ENCODE measurements at places on chromosomes 4 and X.

DNA sequence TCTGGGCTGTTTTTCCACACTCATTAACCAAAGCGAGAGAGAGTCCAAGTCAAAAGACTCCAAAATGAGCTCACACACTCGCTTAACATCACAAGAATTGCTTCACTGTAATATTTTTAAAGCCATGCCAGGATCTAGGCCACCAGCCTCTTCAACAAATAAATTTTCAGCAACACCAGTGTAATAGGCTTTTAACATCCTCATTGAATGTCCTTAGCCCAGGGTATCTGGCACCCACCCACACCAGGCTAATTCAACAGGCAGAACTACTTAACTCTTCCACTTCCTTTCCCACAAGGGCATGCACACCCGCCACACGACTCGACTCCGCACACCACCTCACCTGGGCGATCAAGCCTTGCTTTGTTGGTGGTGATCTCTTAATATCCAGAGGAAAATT is 34.2 kb downstream of the FAT1 start:
- DNase-seq, result no peak

DNA sequence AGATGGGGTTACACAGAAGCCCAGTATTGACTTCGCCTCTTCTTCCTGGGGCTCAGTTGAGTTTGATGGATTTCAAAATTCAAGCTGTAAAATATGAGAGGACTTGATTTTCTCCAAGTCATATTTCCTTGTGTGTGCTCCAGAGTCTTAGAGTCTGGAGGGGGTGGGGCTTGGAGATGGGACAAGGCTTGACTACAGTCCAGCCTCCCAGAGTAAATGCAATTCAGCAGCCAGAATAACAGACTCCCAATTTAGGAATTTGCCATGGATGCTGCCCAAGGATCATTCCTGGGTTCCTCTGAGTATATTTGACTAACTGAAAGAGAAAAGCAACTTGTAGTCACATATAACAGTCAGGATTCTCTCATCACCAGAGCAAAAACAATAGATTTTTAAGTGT is 53.7 kb upstream of the RBPJ start:
- DNase-seq, result no peak

GRCh38 chr4:24328310-24328709 is 256.0 kb downstream of the DHX15 start:
- no peak for DNase-seq

- no peak for DNase-seq
Observed at GRCh38 chr4:10180603-10180926, 64.0 kb upstream of the WDR1 start.

GRCh38 chr4:165476214-165477098 is 97.6 kb downstream of the CPE start:
- DNase-seq, result no peak

DNA sequence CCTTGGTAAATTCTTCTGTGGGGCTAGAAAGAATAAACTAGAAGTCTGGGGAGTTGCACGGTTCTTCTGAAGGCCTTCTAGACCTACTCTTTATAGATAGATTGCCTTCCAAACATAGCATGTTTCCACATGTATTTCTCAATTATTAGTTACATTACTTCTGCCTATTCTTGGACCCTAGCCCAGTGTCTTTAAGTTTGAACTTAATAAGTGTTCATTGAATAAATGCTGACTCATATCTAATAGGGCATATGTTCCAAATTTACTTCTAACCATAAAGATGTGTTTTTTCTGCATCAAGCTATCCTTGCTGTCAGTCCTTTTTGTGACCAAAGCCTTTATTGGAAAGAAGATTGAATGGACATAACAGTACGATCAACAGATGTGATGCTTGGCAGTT is 503.6 kb upstream of the ZFP42 start:
- no peak for DNase-seq

- DNase-seq, result no peak
Observed at GRCh38 chr4:89294573-89295269, 12.9 kb downstream of the GPRIN3 start.

GRCh38 chr4:53802500-53802899 is 211.2 kb upstream of the LNX1 start:
- DNase-seq, result no peak

DNA sequence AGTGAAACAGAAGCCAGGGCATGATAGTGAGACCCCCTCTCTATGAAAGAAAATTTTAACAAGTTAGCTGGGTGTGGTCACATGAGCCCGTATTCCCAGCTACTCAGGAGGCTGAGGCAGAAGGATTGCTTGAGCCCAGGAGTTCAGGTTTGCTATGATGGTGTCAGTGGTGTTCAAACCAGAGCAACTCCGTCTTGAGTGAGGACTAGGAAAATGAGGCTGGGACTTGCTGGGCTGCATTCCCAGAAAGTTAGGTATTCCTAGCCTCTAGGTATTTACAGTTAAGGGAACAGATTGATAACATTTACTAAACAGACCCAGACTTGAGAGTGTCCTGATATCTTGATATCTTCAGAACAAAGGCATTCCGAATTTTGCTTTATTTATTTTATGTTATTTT is 37.0 kb upstream of the NOCT start:
- no peak for DNase-seq

Data from NCI-H187 (cell line).